Activated naive CD4-positive, alpha-beta T cell treated with anti-CD3 and anti-CD28 coated beads for 36 hours (primary cell): ENCODE measurements at places on chromosomes 4 and X. TPM values are rescaled to one million over a fixed set of nuclear protein-coding genes. Genes with fewer than 3 reads are reported as not detected.

Gene PASD1
- total RNA-seq: not detected

DNA sequence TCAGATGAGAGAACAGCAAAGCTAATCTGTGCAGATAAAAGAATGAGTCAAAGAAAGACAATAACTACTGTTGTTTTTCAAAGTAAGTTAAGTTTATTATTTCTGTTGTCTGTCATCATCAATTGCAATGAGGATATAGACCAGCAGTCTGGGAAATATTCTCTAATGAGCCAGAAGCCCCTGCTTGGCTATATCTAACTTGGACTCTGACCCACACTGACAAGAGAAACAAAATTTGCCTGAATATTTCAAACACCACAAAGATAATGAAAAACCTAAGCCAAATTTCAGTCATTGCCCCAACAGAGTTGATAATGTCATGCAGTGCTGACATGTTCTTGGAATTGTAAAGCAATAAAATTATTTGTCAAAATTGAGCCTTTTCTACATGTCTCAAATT is 115.0 kb upstream of the PRDX4 start:
- no peak for DNase-seq

DNA sequence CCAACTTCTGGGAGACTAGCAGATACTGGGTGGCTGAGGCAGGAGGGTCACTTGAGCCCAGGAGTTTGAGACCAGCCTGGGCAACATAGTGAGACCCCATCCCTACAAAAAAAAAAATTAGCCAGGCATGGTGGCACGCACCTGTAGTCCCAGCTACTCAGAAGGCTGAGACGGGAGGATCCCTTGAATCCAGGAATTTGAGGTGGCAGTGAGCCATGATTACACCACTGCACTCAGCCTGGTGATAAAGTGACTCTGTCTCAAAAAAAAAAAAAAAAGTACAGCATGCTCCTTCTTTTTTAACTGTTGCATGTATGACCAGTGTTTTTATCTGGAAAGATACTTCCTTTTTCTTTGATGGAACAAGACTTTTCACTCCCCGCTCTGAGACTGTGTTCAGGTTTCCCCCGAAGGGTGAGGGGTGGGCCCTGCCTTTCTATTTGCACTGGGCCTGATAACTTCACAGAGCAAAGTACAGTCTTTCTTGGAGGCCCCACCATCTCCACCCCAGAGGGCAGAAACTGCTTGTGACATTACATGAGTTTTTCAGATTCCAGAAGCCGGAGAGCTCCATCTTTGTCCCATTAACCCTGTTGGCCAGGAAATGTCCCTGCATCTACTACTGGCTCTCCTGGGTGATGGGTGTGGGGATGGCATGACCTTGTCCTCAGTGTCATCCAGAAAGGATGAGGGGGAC is 35.2 kb downstream of the NYX start:
- no peak for DNase-seq

Gene FGB
- total RNA-seq: not detected

GRCh38 chr4:1600811-1601532 is 83.1 kb downstream of the FAM53A start:
- DNase-seq: no peak
